ENCODE measurements at places on chromosomes 13 and 19.

DNA sequence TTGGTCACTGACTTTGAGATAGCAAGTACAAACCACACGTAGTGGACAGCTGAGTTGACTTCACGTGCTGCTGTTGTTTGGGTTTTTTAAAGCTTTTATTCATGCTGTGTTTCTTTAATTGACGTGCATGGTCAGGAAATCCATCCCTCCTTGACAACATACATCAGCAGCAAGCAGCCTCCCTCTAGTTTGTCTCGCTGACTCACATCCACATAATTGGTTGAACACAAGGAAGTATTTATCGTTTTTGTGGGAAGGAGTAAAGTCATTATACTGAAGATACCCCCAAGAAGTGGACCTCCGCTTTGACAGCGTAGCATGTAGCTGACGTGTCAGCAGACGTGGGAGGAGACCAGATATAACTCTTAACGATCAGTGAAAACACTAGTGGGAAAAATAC lies 355.8 kb downstream of the MYO16 start:
- no peak for DNase-seq

- DNase-seq, result no peak
Observed at GRCh38 chr13:21450936-21451335, 8.2 kb downstream of the ZDHHC20 start.

DNA sequence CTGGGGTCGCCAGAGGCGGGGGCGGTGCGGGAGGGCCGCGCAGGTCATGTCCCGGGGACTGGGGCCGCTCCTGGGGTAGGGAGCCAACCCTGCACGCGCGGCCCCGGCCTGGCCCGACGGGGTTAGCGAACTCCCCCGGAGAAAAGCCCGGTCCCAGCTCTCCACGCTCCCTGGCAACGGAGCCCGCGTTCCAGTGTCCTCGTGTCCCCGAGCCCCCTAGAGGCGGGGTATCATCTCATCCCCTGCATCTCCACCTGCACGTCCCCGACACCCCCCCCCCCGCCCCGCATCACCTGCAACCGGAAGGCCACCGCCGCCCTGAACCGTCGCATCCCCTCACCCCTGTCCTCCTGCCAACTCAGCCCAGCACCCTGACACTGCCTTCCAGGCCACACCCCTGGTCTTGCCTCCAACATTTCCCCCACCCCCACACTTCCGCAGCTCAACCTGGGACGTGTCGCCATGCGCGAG lies 2.7 kb downstream of the WDR88 start:
- DNase-seq, result no peak

GRCh38 chr13:23086968-23087623 lies 93.7 kb upstream of the SGCG start:
- no peak for DNase-seq

- no peak for DNase-seq
Observed at GRCh38 chr13:35744566-35745178, 268.2 kb upstream of the MAB21L1 start.

DNA sequence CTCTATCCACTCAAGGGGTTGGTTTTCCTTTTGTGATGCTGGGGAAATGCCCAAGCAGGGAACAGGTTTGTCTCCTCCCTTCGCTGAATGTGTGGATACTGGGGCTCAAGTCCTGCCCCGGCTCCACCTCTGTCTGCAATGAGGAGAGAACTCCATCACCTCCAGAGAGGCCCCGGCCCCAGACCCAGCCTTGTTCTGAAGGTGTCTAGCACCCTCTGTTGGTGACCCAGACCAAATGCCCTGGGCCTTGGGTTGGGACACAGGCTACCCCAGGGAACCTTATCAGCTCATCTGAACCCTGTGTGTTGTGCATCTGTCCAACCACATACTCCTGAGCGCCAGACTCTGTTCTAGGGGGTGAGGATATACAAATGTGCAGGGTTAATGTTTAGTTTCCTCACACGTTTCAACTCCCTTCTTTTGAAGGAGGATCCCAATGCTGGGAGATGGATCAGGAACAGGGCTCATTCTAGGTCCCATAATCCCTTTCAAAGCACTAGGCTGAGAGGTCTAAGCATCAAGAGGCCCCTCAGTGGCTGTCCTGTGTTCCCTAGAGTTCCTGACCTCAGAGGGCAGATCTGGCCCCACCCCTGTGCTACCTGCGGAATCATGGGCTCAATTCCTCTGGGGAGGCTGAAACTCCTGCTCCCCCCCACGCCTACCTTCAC lies 112.5 kb upstream of the SLC7A1 start:
- DNase-seq, result peak; percentile 54

DNA sequence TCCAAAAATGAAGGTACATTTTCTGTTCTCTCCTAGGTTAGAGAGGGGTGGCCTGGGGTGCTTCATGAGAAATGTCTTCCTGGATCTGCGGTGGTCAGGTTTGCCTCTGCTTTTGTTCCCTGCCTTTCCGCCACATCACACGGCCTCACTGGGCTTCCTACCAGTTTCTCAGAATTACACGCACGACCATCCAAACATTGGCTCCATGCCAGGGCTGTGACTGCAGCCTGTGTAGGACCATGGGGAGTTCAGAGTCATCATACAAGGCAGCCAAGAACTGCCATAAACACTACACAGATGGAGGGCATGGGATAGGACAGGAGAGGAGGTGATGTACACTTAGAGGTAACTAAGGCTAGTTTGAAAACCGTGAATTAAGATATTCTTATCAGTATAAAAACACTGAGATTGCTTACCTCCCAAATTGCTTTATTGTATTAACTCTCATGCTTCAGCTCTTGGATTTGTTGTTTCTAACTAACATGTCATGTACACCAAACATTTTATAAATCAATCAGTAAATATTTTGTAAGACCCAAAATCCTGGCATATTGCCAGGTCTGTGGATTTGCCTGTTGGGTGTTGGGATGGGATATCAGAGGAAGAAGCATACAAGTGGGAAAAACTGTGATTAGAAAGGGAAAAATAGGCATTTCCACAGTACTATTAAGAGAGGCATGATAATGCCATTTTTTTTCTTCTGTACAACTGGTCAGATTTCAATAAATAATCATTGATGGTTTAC lies 45.2 kb downstream of the CDADC1 start:
- no peak for DNase-seq

- DNase-seq, result no peak
Observed at GRCh38 chr13:33100886-33101285, 84.7 kb downstream of the KL start.

DNA sequence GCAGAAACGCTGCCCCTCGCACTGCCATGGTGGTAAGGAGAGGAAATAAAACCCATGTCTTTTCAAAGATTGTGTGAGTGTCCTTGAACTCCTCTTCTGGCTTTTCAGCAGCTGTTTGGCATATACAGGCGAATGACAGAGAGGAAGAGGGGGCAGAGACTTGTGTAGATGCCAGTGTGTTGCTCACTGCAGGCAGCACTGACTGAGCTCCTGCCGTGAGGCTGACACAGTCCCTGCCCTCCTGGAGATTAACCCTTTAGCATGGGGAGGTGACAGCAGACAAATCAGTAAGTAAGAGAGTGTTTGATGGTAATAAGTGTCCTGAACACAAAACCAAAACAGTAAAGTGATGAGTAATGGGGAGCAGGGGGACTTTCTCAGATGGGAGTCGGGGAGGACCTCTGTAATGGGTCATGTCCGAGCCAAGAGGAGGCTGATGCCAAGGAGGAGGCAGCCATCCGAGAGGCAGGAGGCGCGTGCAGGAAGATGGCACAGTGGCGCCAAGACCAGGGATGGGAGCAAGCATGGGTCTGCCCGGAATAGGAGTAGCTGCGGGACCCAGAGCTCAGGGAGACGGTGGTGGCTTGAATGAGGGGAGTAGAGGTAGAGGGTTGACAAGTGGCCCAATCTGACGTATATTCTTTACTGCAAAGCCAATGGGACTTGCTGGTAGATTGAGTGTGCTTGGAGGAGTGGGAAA lies 182.2 kb downstream of the FOXO1 start:
- peak; percentile 45 for DNase-seq

GRCh38 chr13:68173111-68173510 lies 943.0 kb upstream of the PCDH9 start:
- no peak for DNase-seq

DNA sequence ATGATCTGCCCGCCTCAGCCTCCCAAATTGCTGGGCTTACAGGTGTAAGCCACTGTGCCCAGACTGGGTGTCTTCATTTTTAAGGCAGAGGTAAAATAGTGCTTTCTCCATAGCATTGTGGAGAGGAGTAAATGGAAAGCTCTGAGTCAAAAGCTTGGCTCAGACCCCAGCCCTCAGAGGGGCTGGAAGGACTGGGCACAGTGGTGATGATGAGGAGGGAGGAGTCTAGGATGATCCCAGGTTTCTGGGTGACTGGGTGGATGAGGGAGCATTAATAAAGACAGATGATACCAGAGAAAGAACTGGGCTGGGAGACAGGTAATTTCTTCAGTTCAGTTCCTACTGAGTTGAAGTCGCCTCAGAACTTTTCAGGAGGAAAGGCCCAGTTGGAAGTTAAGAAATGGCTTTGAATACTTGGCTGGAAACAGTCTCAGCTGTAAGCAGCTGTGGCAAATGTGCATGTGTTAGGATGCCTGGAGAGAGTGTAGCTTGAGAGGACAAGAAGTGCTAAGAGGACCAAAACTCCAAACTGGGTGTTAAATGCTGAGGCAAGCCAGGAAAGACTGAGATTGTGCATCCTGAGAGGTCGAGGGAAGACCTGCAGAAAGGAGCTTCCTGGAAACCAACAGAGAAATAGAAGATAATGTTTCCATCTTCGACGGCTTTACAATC lies 37.1 kb upstream of the MEDAG start:
- no peak for DNase-seq

DNA sequence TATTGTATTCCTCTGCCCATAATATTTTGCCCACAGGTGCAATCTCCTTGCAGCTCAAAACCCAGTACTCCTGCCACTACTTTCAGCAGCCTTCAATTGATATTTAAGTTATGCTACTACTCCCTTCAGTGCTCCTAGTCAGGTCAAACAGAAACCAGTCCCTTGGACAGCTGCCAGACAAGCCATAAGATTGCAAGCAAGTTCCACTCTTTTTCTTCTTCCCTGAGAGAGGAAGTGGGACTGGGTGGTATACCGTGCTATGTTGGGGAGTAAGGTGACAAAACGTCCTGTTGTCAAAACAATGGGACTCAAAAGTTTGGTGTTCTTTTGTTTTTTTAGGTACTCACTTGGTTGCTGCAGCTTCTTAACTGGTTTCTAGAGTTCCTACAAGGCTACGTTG lies 63.1 kb upstream of the FRY start:
- no peak for DNase-seq

DNA sequence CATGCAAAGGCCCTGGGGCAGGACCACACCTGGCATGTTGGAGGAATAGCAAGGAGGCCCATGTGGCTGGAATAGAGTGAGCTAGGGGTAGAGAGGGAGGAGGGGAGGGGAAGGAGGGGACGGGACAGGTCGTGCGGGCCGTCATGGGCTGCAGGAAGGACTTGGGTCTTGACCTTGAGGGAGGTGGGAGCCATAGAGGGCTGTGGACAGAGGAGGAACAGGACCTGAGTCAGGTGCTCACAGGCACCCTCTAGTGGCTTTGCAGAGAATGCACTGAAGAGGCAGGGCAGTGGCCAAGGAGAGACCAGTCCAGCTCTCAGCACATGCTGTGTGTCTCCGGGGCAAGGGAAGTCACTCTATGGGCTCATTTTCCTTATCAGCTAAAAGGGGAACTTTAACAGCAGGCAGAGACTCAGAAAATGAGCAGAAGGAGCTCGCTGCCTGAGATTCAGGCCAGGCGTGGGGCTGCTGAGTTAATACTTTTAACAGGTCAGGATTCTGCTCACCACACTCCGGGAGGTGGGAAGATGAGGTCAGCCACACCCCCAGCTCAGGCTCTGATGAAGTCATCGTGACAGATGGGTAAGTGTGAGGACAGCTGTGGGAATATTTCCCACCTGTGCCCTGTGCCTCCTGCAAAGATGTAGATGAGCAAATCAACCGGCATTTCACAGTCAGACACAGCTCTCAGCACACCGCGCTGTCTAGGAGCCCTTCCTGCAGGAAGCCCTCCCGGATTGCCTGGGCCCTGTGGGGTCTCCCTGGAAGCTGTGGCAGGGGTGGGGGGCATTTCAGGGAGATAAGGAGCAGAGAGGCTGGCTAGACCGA lies 6.0 kb upstream of the TNFAIP8L1 start:
- DNase-seq, result peak; percentile 57

GRCh38 chr13:80877944-80878241 lies 537.0 kb upstream of the SPRY2 start:
- DNase-seq, result no peak

DNA sequence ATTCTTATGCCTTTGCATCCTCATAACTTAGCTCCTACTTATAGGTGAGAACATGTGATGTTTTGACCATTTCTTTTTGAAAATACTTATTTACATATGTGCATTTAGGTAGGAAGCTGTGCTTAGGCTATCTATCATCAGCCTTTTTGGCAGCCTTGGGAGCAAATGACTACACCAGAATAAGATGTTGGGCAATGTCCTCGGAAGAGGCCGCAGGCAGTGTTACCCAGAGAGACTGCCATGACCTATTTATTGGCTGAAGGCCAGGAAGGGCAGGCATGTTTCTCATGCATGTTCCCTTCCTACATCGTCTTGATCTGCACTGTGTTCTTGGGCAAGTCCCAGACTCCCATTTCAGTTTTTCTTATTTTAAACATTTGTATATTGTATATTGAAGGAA lies 122.3 kb downstream of the B3GLCT start:
- DNase-seq, result peak; percentile 41

DNA sequence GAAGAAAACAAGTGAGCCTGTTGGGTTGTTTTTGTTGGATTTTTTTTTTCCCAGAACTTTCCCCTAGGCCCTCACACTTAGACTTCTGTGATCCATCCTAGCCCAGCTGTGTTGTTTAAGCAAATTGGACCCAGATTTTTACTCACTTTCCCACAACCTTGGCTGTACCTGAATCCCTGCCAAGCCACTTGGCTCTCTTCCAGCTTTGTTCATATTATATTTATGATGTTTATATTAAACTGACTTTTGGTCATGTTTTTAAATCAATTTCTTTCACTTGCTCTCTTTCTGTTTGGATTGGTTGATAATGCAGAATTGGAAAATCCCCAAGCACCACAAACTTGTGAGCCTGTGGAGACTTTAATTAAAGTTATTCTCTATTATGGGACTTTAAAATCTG lies 16.6 kb downstream of the OLFM4 start:
- no peak for DNase-seq

GRCh38 chr19:40155749-40156265 lies 35.4 kb upstream of the MAP3K10 start:
- DNase-seq, result peak; percentile 9

DNA sequence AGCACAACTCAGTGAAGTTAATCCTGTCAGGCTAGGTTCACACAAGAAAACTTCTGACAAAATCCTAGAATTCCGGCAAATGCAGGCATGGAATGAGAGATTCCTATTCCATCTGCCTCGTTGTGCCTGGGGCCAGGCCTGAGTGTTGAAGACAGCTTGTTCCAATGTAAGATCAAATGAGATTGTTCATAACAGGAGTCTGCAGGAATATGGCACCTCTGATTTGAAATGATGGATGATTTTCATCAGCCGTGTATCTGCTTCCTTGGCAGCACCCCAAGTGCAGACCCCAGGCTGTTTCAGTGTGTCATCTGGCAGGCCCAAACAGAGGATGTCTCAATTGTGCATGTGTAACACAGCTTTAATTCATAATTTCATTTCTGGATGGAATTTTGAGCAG lies 35.3 kb upstream of the SACS start:
- DNase-seq, result no peak

All from OCI-LY7 (cell line).